ENCODE measurements at places on chromosomes 4 and X.

DNA sequence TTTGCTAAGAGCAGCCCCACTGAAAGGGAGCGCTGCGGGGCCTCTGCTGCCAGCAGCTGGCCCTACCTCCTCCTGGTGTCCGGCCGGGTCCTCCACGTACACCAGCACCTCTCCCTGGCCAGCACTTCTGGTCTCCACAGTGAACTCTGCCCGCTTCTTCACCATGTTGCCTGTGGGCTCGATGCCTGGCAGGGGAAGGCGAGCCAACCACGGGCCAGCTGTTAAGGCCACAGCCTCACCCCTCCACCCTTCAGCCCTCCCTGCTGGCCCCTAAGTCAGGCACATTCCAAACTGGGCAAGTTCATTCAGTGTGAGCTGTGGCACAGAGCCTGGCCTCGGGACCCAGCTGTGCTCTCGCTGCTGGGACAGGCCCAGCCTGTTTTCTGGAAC lies 7.8 kb downstream of the FLNA start:
- DNase-seq: no peak

DNA sequence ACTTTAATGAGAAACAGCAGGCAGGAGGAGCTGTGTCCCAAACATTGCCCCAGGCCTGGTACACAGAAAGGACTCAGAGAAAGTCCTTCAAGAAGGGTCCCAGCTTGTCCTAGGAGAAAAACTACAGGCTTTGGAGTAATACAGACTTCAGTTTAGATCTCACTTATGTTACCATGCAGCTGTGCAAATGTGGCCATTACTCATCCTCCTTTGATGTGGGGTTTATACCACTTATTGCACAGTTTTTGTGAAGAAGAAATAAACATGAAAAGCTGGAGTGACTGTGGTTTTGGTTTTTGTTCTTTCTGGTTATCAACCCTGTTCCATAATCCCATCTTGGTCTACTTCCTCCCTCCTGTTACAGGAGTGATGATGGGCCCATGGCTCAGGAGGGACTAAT lies 8.1 kb upstream of the CYTL1 start:
- no peak for DNase-seq

DNA sequence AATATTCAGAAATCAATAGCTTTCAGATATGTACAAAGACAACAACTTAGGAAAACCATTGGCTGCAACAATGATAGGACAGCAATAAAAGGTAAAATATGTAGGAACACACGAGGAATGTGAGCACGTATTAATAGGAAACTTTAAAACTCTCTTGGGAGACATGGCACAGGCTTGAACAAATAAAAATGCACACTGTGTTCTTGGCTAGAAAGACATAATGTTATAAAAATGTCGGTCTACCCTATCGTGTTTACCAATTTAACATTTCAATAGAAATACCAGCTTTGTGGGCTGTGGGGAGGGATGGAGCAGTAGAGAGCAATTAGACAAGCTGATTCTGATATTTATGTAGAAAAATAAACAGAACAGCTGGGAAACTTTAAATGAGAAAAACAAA lies 69.0 kb upstream of the FAM9B start:
- DNase-seq: no peak

DNA sequence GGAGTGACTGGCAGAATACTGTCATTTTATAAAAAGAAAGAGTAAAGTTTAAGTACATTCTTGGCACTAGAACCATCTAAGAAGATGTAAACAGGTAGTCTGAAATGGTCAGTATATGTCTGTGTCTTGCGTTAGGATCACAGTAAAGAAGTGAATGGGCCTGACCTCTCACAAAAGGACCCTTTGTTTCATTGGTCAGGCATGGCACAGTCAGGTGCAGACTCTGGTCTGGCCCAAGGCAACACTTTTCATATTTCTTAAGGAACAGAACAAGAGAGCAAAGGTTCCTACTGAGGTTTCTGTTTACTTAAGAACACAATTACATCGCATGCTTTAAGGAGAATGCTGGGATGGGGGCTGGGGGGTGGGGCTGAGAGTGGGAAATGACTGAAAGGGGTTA lies 48.1 kb downstream of the RPGR start:
- no peak for DNase-seq

- DNase-seq: no peak
These were observed 56.3 kb upstream of the SPRY1 start for GRCh38 chr4:123340381-123340701.

GRCh38 chrX:133575501-133576136 lies 160.3 kb upstream of the GPC4 start:
- DNase-seq: no peak

DNA sequence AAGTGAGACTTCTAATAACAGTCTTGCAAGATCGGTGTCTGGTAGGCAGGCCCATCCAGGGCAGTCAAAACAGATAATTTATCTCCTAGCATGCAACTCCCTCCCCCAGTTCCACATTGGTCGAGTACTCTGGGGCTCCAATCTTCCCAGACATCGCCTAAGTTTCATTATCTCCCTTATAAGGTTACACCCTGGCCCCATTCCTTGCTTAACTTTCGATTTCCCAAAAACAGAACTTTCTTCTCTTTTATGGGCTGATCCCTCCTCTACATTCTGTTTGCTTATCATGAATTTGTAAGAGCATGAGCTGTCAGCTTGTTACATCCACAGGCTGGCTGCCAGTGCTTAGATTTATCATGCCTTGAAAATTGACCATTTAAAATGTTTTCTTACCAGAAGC lies 471.3 kb downstream of the TECRL start:
- no peak for DNase-seq

GRCh38 chrX:74453178-74453577 lies 31.9 kb downstream of the SLC16A2 start:
- no peak for DNase-seq

- no peak for DNase-seq
These were observed 76.7 kb downstream of the KLHL34 start for GRCh38 chrX:21581479-21581878.

DNA sequence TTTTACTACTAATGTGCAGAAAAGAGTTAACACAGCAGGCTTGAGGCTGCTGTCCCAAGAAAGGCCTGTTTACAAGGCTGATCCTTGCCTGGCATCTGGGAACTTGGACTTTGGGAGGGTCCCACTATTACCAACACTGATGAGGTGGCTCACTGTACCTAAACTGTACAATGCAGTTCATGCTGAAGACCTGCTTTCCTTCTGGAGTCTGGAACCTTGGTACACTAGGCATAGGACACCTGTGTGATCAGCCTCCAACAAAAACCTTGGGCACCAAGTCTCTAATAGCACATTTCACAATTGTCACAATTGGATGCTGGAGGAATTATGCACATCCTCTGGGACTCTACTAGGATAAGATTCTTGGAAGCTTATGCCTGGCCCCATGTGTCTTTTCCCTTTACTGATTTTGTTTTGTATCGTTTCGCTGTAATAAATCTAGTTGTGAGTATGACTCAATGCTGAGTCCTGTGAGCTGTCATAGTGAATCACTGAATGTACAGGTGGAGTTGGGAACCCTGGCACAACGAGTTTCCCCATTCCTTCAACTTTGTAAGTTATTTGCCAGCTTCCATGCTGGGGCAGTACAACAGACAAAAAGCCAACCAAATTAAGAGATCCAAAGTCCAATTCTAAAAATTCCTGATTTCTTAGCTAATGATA lies 45.9 kb downstream of the TEC start:
- DNase-seq: no peak

DNA sequence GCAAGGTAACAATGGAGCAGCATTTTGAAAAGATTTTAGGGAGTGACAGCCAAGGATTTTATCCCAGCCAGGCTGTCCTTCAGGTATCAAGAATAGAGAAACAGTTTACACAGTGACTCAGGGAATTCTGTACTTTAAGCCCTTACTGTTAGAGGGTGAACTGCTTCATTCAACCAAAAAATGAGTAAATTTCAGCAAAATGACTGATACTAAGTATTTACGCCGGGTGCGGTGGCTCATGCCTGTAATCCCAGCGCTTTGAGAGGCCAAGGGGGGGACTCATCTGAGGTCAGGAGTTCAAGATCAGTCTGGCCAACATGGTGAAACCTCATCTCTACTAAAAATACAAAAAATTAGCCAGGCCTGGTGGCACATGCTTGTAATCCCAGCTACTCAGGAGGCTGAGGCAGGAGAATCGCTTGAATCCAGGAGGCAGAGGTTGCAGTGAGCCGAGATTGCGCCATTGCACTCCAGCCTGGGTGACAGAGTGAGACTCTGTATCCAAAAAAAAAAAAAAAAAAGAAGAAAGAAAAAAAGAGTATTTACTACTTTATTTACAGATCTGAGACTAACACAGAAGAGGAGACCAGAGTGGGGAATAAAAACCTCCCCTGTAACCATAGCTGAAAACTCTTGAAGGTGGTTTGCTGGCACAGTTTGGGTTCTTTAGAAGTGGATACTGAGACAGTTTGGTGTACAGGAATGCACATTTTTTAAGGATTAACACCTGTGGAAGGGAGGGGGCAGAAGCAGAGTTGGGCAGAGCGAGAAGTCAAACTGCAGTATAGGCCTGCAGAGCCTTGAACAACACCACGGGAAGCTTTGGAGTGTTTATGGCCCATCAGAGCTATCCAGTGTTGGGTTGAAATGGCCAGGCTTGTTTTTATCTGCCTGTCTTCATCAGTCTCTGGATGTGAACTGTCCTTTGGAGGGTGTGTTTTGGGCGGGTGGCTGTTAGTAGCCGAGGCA lies 40.5 kb downstream of the TMEM131L start:
- DNase-seq: no peak

DNA sequence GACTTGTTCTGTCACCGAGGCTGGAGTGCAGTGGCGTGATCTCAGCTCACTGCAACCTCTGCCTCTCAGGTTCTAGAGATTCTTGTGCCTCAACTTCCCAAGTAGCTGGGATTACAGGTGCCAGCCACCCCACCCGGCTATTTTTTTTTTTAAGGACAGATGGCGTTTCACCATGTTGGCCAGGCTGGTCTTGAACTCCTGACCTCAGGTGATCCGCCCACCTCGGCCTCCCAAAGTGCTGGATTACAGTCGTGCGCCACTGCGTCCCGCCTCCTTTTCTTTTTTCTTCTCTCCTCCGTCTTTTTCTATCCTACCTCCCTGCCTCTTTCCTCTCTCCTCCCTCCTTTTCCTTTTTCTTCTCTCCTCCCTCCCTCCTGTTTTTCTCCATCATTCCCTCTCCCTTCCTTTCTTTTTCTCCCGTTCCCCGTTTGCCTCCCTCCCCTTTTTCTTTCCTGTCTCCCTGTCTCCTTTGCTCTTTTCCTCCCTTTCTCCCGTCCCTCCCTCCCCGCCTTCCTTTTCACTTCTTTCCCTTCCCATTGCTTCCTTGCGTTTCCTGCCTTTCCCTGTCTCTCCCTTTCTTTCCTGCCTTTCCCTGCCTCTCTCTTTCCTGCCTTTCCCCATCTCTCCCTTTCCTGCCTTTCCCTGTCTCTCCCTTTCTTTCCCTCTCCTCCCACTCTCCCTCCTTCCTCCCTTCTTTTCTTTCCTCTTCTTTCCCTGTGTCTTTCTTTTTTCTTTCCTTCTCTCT lies 2.1 kb upstream of the SLC25A6 start:
- no peak for DNase-seq

DNA sequence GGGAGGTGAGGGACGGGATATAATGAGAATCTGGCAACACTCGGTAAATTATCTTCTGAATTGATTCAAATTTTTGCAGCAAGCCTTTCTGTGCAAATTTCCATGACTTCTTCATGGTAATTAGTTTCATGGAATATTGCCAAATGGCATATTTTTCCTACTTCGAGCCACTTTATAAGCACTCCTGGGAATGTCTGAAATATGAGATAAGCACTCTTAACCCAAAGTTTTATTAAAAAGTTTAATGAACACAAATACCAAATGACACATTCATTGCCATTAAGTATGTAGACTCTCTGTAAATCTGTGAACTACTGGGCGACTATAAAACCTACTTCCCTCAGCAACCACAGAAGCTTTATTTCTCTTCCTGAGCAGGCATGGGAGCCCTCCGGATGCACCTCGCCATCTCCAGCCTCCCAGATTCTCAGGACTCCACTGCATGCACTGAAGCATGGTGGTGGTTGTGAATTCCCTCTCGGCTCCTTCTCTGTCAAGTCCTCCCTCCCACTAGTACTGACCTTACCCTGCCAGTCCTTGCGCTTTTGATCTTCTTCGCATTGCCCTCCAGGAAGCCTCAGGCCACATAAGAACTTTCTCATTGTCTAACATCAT lies 154.4 kb upstream of the RPL34 start:
- DNase-seq: no peak
